Skeletal muscle cell (primary cell): ENCODE measurements at places on chromosomes 16 and 17.

- DNase-seq = no peak
These were observed 3.3 kb upstream of the KRT35 start for GRCh38 chr17:41483991-41484826.

DNA sequence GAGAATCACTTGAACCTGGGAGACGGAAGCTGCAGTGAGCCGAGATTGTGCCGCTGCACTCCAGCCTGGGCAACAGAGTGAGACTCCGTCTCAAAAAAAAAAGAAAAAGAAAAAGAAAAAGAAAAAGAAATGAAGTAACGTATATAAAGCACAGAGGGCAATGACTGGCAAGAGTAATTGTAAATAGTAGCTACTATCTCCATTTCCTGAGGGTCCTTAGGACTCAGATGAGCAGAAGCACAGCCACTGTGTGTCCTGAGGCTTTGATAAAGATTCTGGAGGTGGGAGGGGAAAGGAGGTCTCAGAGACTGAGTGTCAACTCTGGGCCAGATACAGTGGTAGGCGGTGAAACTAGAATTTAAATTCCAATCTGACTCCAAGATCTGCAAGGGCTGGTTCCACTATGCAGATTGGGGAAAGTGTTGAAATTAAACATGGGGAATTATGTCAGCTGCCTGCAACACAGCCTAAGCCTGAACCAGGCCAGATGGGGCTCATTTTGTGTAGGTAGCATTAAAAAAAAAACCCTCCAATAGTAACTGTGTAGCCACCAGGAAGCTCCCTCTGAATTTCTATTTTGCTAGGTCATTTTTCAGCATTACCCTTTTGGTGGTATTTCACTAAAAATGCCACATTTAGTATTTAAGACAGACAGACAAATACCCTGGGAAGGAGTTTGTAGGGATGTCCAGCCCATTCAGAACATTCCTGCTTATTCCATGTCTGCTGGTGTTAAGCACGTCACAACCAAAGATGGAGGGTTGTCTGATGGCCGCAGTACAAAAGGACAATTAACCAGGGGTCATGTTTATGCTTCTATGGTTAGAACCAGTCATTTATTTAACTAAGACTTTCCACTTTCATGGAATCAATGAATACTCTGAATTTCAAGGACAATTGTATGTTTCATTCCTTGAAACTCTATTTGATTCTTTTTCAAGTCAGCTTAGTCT lies 46.1 kb downstream of the TBX4 start:
- no peak for DNase-seq

DNA sequence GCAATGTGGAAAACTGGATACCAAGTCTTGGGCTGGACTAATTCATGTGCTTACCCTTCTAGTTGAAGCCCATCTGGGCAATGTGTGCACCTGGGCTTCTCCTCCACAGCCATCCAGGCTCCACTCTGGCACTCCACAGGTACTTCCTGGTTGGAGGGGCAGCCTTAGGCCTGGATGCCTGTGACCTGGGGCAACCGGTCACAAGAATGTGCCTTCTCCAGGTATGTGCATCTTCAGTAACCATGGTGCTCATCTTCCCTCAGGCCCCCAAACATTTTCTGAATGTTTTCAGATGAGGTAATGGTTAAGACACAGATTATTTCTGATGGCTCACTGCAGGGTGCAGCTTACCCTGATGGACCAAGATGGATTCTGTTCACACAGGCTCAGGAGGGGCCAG lies 11.1 kb downstream of the C16orf86 start:
- no peak for DNase-seq

GRCh38 chr16:72480911-72481310 lies 309.0 kb upstream of the PMFBP1 start:
- no peak for DNase-seq

GRCh38 chr16:22007159-22007508 lies 777 bp upstream of the MOSMO start:
- DNase-seq = no peak

GRCh38 chr17:21036361-21036881 lies 6.4 kb downstream of the USP22 start:
- DNase-seq = no peak

DNA sequence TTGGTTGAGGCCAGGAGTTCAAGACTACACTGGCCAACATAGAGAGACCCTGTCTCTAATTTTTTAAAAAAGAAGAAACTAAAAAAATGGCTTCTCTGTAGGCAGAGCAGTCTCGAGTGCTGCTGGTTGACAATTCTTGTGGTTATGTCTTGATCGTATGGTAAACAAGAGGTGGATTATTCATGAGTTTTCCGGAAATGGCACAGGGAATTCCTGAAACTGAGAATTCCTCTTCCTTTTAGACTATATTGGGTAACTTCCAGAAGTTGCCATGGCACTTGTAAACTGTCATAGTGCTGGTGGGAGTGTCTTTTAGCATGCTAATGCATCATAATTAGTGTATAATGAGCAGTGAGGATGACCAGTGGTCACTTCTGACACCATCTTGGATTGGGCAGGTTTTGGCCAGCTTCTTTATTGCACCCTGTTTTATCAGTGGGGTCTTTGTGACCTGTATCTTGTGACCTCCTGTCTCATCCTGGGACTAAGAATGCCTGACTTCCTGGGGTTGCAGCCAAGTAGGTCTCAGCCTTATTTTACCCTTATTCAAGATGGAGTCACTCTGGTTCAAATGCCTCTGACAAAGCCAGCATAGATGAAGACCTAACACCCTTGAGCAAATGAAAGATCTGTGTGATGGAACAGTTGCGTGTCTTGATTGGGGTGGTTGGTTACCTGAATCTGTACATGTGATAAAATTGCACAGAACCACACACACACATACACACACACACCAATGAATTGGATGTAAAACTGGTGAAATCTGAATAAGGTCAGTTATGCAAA lies 30.2 kb downstream of the BMERB1 start:
- DNase-seq = no peak
